ENCODE measurements at places on chromosomes 12 and 14.

- no peak for DNase-seq
Observed at GRCh38 chr12:127425474-127425873, 841.5 kb upstream of the TMEM132C start.

- no peak for DNase-seq
Observed at GRCh38 chr12:2895511-2895910, 4.8 kb downstream of the TULP3 start.

GRCh38 chr12:112160611-112161010, 35.3 kb downstream of the TRAFD1 start:
- no peak for DNase-seq

DNA sequence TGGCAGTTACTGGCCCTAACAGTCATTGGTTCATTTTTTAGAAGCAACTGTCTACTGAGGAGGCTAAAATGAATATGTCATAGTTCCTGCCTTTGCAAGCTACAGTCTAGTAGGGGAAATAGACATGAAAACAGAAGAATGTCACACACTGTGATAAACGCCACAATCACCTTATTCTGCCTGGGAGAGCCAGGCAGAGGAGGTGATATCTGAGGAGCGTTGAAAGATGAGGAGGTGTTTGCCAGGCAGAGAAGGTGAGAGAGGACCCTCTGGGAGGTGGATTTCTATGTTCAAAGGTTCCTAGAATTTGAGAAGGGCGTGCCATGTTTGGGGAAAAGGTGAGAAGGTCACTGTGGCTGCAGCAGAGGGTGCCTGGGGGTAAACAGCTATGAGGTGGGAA, 185.7 kb downstream of the PAX9 start:
- no peak for DNase-seq

- no peak for DNase-seq
Observed at GRCh38 chr14:85399186-85399585, 130.8 kb upstream of the FLRT2 start.

Data from omental fat pad (tissue), 4 donors.